Left ventricle myocardium inferior (tissue), 1 donor: ENCODE measurements at places on chromosomes 7 and 10. TPM values are rescaled to one million over a fixed set of nuclear protein-coding genes. Genes with fewer than 3 reads are reported as not detected.
A peak's percentile ranks its signal among the peaks of the same experiment; 100 is the strongest.

DNA sequence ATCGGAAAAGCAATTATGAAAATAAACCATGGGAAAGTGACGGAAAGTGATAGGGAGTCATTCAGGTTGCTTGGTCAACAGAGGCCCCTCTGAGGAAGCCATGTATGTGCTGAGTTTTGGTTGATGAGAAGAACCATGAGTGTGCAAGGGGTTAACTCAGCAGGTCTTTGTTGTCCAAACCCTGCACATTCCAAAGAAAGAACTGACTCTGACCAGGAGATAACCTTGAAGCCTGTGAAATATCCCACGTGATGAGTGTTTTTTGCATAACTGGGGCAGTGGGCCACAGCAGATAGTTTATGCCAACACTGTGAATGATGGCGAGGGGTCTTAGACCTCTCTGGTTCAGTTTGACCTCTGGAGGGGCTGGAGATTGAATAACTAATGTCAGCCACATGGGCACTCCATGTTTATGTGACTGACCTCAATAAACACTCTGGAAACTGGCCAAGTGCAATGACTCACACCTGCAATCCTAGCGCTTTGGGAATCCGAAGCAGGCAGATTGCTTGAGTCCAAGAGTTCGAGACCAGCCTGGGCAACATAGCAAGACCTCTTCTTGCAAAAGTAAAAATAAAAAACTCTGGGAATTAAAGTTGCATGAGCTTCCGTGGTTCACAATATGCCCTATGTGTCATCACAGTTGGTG lies 154.0 kb upstream of the FOXK1 start:
- H3K36me3 ChIP-seq = no peaks in the 10 kb centered on the region
- no peak overlapping the region for H3K27ac ChIP-seq
- DNase-seq = no peak
- H3K4me1 ChIP-seq = no peaks in the 10 kb centered on the region
- peaks cover 31% of the 10 kb centered on the region for H3K27me3 ChIP-seq

- H3K27ac ChIP-seq = peak overlapping the region; percentile 42
- H3K4me1 ChIP-seq = peaks cover 33% of the 10 kb centered on the region
- no peak for DNase-seq
- no peak overlapping the region for H3K4me3 ChIP-seq
- H3K36me3 ChIP-seq = no peaks in the 10 kb centered on the region
These were observed 168.3 kb downstream of the SNX13 start for GRCh38 chr7:17771901-17772408.

DNA sequence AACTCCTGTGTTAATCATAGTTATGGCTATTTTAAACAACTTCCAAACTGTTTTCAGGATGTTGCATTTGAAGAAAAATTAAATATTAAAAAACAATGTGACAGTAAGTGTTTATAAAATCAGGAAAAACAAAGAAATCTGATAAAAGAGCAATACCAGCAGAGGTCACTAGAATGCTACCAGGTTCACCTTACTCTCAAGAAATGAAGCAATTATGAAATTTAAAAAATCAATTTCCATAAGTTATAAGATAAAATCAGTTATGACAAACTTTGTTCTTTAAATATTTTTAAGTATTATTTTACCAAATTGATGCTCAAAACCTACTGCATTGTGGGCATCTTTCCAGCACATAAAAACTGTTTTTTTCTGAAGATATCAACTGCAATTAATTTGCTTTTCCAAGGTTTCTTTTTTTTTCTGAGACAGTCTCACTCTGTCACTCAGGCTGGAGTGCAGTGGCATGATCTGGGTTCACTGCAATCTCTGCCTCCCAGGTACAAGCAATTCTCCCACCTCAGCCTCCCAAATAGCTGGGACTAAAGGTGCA lies 50.7 kb upstream of the RHEB start:
- H3K4me3 ChIP-seq = no peak overlapping the region
- no peak for DNase-seq
- peaks cover 32% of the 10 kb centered on the region for H3K36me3 ChIP-seq
- H3K27me3 ChIP-seq = no peaks in the 10 kb centered on the region
- H3K27ac ChIP-seq = no peak overlapping the region

DNA sequence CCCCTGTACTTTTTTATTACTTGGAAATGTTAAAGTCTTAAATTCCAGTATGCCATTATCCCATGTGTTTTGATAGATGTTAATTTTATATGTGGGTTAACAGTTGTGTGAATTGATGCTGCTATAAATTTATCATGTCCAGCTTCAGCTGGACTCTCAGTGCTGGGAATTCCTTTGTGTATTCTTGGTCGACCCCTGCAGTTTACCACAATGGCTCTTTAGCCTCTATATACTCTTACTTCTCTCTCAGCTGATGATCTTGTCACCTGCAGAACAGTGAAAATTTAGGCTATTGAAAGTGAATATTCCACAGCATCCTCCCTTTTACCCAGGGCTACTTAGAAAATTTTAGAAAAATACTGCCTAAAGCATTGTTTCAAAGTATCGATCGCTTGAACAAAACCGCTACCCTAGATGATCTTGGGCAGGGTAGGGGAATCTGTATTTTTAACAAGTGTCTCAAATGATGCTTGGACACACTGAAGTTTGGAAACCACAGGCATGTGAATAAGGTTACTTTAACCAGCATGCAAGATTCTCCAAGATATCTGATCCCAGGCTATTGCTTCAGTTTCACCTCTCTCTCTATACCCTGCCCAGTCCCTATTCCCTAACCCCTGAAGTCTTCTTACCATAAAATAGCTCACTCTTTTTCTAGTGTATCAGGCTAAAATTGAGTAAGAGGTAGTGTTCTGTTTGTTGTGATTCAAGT lies 25.4 kb downstream of the LCOR start:
- H3K27ac ChIP-seq = no peak overlapping the region
- peaks cover 16% of the 10 kb centered on the region for H3K36me3 ChIP-seq
- no peaks in the 10 kb centered on the region for H3K27me3 ChIP-seq
- no peak for DNase-seq
- no peak overlapping the region for H3K4me3 ChIP-seq

The PNLIPRP2 gene
- total RNA-seq = not detected

The CDH23 gene
- total RNA-seq = 4.5 TPM

DNA sequence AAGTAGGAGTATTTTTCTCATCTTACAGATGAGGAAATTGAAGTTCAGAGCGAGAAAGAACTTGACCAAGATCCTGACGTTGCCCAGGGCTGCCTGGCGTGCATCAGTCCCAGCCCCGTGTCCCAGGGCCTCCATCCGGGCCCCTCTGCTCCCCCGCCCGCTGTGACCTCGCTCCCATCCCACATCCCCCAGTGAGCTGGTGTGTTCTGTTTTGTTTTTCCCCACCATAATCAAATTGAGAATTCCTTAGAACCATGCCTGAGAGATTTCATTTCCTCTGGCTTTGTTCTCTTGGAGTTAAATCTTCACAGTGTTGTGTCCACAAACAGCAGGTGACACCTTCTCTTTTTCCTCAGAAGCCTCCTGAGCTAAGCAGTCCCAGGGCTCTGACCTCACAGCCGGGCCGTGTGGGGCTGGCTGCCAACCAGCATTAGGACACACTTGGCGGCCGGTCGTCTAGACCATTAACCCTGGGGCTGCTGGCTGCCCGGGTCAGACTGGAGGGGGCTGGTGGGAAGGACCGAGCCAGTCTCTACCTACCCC lies 44.3 kb downstream of the PFKP start:
- H3K4me1 ChIP-seq = peaks cover 51% of the 10 kb centered on the region
- DNase-seq = peak; percentile 72
- no peaks in the 10 kb centered on the region for H3K27me3 ChIP-seq

DNA sequence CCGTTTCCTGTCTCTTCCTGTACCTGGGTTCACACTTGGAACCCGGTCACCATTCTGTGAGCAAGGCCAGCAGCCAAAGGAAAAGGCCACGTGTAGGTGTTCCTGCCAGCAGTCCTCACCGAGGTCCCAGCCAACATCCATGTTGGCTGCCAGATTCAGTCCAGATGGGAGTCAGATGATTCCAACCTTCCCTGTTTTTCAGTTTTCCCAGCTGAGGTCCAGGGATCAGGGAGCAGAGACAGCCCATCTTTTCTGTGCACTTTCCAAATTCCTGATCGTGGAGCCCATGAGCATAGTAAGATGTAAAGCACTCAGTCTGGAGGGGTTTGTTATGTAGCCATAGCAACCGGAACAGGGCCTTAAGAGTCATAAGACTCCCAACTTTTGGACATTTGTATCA lies 3.9 kb upstream of the PVRIG start:
- no peaks in the 10 kb centered on the region for H3K27me3 ChIP-seq
- H3K27ac ChIP-seq = peak overlapping the region; percentile 36
- peak; percentile 50 for DNase-seq
- H3K36me3 ChIP-seq = peaks cover 3% of the 10 kb centered on the region

GRCh38 chr7:65974191-65974801 lies 7.7 kb downstream of the GUSB start:
- H3K4me3 ChIP-seq = no peak overlapping the region
- H3K36me3 ChIP-seq = peaks cover 94% of the 10 kb centered on the region
- H3K27ac ChIP-seq = no peak overlapping the region
- no peaks in the 10 kb centered on the region for H3K27me3 ChIP-seq

The CUZD1 gene
- 0.16 TPM for total RNA-seq

GRCh38 chr7:87129848-87130247 lies 22.4 kb upstream of the DMTF1 start:
- H3K27ac ChIP-seq = no peak overlapping the region
- no peaks in the 10 kb centered on the region for H3K36me3 ChIP-seq
- H3K27me3 ChIP-seq = no peaks in the 10 kb centered on the region
- H3K4me1 ChIP-seq = no peaks in the 10 kb centered on the region

DNA sequence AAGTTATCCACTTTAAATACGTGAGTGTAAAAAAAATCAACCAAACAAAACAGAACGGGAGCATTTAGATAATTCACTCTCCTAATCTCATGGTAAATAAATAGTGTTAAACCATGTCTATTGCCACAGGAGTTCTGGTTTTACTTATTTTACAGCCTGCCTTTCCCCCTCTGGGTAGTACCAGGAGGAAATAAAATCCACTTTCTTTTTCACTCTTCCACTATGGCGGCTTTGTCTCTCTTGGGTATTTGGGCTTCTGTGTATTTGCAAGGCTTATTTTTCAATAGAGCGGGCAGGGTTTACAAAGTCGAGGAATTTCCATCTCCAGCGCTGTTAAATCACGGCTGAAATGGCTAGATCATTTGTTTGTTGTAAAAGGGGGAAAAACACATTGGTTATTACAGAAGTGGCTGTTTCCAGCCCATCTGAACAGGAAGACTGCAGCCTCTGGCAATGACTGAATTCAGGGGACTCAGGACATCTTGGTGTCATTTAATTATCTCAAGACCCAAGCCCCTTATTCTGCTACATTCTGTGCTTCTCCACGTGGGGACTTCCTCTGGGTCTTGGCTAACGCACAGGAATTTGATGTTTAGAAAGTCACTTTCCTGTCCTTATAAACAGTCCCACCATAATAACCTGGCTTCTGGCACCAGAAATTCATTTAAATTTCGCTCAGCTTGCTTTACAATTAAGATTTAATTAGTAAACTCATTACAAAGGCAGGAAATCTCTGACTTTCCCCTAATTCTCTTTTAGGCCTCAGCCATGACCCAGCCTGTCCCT lies 323.9 kb downstream of the GATA3 start:
- H3K27ac ChIP-seq = peak overlapping the region; percentile 73
- H3K36me3 ChIP-seq = no peaks in the 10 kb centered on the region
- H3K4me3 ChIP-seq = peak overlapping the region; percentile 17
- no peaks in the 10 kb centered on the region for H3K27me3 ChIP-seq

DNA sequence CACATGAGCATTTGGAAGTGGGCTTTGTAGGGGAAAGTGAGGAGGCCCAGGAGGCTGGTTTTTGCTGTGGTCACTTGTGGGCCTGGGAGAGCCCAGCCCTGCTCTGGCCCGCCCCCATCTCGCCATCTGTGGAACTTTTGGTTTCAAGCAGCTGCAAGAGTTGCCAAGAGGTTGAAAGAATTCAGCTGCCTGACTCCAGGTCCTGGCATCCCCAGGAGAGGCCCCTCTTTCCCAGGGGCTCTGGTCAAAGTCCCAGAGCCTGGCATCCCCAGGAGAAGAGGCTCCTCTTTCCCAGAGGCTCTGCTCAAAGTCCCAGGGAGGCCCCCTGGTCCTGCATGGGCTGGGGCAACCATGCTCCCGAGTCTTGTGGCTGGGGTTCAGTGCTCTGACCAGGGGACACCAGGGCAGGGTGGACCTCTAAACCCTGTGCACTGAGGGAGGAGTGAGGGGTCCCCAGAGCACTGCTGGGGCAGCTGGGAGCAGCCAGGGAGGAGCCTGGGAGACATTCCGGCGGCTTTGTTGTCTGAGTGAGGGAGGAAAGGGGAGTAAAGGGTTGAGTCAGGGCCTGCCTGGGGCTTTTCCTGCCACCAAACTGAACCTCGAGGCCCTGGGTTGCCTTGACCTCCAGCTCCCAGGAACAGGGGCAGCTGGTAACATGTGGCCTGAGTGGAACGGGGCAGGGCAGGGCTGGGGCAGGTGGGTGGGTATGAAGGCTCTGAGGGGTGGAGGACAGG lies 27.7 kb upstream of the CSGALNACT2 start:
- H3K27ac ChIP-seq = no peak overlapping the region
- H3K4me1 ChIP-seq = peaks cover 5% of the 10 kb centered on the region
- H3K4me3 ChIP-seq = no peak overlapping the region
- H3K36me3 ChIP-seq = no peaks in the 10 kb centered on the region
- peak; percentile 41 for DNase-seq

DNA sequence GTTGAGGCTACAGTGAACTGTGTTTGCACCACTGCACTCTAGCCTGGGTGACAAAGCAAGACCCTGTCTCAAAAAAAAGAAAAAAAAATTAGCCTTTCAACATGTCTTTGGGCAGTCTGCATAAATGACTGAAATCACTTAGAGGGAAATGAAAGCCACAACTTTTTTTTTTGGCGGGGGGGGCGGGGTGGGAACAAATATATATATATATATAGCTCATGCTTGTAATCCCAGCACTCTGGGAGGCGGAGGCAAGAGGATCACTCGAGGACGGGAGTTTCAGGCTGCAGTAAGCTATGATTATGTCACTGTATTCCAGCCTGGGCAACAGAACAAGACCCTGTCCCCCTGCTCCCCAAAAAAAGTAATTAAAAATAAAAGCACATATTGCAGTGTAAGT lies 23.4 kb upstream of the MICU1 start:
- H3K36me3 ChIP-seq = no peaks in the 10 kb centered on the region
- H3K27me3 ChIP-seq = no peaks in the 10 kb centered on the region
- H3K27ac ChIP-seq = no peak overlapping the region

DNA sequence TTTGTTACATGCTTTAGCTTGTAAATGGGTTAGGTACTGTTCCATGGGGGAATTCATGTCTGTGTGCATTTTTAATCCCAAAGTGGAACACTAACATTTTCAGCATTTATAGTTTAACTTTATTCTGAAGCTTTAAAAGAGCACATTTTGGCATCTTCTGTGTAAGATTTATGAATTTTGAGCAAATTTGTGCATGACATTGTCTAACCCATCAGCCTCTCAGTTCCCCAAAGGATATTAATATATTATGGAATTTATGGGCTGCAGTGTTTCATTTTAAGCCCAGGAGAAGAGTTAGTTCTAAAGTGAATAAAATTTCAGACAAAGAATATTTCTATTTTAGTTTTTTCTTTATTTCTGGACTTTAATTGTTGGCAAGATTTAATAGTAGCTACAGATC lies 421.4 kb downstream of the PLXDC2 start:
- H3K4me1 ChIP-seq = no peaks in the 10 kb centered on the region
- H3K27me3 ChIP-seq = no peaks in the 10 kb centered on the region
- H3K4me3 ChIP-seq = no peak overlapping the region
- no peak for DNase-seq

GRCh38 chr7:101555921-101556275 lies 73.2 kb downstream of the MYL10 start:
- no peak for DNase-seq
- H3K27ac ChIP-seq = no peak overlapping the region
- no peak overlapping the region for H3K4me3 ChIP-seq
- H3K36me3 ChIP-seq = no peaks in the 10 kb centered on the region
- no peaks in the 10 kb centered on the region for H3K4me1 ChIP-seq
- H3K27me3 ChIP-seq = peaks cover 65% of the 10 kb centered on the region

GRCh38 chr10:25349520-25349919 lies 174.7 kb downstream of the GPR158 start:
- no peak overlapping the region for H3K4me3 ChIP-seq
- no peaks in the 10 kb centered on the region for H3K4me1 ChIP-seq
- DNase-seq = no peak
- H3K36me3 ChIP-seq = no peaks in the 10 kb centered on the region
- H3K27me3 ChIP-seq = no peaks in the 10 kb centered on the region
